Mammary epithelial cell (primary cell): ENCODE measurements at places on chromosomes 12 and 14. TPM values are rescaled to one million over a fixed set of nuclear protein-coding genes. Genes with fewer than 3 reads are reported as not detected.
A peak's percentile ranks its signal among the peaks of the same experiment; 100 is the strongest.

GRCh38 chr14:31070431-31070830 lies 44.3 kb upstream of the STRN3 start:
- peak; percentile 83 for DNase-seq

GRCh38 chr14:89360277-89360676 lies 56.8 kb downstream of the FOXN3 start:
- DNase-seq = no peak

- DNase-seq = no peak
Observed at GRCh38 chr12:132606466-132606865, 3.9 kb downstream of the LRCOL1 start.

Gene PSEN1
- 12.6 TPM for polyA plus RNA-seq
